ENCODE measurements at places on chromosomes 3 and 15.

- DNase-seq, result no peak
Measured at GRCh38 chr3:40097131-40098117, 212.1 kb upstream of the EIF1B start.

GRCh38 chr3:2554656-2555055 is 456.0 kb downstream of the CNTN4 start:
- DNase-seq, result no peak

GRCh38 chr3:13013994-13014754 is 59.1 kb downstream of the IQSEC1 start:
- DNase-seq, result no peak

DNA sequence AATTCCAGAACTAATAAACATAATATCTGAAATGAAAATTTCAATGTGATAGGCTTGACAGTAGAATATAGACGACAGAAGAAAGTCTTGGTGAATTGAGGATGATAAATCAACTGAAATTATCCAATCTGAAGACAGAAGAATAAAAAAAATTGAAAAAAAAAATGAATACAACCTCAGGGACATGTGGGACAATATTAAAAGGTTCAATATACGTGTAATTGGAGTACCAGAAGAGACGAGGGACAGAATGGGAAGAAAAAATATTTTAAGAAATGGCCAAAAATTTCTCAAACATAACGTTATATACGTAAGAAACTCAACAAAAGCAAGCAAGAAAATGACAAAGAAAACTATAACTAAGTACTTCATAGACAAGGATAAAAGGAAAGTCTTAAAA is 43.3 kb upstream of the HCLS1 start:
- no peak for DNase-seq

DNA sequence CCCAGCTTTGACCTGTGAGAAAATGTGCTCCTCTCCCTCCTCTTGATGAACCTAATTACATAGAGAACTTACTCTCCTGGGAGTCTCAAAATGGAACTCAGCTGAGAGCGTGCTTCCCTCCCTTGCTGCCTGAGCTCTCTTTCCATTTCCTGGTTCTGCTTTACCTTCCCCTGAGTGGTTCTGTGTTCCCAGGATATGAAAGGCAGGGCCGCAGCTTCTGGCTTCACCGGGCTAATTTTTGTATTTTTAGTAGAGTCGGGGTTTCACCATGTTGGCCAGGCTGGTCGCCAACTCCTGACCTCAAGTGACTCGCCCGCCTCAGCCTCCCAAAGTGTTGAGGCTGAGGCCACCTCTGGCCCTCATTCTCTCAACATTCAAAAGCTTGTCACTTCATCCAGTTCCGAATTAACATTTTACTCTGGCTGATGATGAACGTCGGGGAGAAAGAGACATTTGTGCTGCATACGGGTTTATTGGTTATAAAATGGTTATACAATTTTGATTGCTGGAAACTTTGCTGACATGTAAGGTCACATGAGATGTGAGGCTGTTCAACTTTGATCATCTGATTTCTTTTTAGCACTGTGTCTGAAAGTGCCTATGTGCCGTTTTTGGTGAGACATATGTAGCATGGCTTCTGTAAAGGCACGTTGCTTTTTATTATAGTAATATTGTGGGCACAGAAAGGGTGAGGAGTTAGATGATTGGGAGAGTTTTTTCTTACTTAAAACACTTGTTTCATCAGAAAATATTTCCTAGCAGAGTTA is 6.6 kb downstream of the PLS1 start:
- no peak for DNase-seq

GRCh38 chr3:50524746-50525145 is 21.3 kb upstream of the CACNA2D2 start:
- DNase-seq, result no peak

DNA sequence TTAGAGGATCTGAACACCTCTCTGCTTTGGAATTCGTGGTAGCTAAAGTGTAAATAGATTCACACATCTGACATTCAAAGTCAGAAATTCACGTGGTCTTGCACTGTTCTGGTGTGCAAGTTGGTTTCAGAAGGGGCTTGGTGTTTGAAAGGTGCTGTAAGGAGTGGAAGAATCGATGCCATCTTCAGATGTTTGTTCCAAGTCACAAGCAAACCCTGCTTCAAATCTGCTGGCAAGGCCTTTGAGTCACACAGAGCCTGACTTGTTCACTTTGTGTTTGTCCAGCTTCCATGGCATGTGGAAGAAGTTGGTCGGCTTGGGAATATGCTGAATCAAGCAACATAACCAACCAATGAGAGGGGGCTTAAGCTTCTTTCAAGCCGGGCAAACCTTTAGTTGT is 44.3 kb downstream of the SH3GL3 start:
- no peak for DNase-seq

DNA sequence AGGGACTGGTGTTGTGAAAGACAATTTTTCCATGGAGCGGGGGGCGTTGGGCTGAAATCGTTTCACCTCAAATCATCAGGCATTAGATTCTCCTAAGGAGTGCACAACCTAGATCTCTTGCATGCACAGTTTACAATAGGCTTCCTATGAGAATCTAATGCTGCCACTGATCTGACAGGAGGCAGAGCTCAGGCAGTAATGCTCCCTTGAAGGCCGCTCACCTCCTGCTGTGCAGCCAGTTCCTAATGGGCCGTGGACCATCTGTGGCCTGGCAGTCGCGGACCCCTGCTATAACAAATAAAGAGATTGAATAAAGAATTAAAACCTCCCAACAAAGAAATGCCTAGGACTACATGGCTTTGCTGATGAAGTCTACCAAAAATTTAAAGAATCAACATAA is 25.3 kb upstream of the ANKRD28 start:
- no peak for DNase-seq

- DNase-seq, result peak; percentile 13
Measured at GRCh38 chr3:127329631-127330285, 41.9 kb upstream of the PRR20G start.

- DNase-seq, result peak; percentile 65
Measured at GRCh38 chr3:56291244-56291680, 177.0 kb downstream of the ERC2 start.

GRCh38 chr3:8213286-8213685 is 288.3 kb upstream of the LMCD1 start:
- no peak for DNase-seq

GRCh38 chr3:154384479-154384878 is 45.5 kb downstream of the GPR149 start:
- peak; percentile 4 for DNase-seq

DNA sequence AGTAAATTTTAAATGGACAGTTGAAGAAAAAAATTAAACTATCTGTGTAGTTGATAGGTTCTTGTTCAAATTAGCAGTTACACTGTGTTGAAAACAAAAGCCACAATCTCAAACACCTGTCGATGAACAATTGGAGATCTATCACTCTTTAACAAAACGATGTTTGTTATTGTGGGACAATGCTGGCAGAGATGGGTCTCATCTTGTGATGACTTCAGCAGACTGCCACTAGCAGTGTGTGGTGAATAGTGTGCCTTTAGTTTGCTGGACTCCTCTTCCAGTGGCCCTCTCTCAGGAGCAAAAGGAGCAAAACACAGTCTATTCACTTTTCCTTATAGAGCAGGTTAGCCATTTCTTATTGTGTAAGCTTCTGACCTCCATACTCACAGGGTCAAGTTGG is 14.7 kb upstream of the TRIM59 start:
- no peak for DNase-seq

DNA sequence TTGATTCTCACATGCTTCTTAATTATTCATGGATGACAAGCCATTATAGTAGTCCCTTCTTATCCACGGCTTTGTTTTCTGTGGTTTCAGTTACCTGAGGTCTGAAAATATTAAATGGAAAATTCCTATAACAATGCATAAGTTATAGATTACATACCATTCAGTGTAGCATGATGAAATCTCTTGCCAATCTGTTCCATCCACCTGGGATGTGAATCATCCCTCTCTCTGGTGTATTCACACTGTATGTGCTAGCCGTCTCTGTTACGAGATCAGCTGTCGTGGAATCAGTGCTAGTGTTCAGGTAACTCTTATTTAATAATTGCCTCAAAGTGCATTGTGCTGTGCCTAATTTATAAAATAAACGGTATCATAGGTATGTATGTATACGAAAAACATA is 5.2 kb downstream of the WDR5B start:
- no peak for DNase-seq

GRCh38 chr3:28924744-28925360 is 356.0 kb upstream of the RBMS3 start:
- peak; percentile 16 for DNase-seq

DNA sequence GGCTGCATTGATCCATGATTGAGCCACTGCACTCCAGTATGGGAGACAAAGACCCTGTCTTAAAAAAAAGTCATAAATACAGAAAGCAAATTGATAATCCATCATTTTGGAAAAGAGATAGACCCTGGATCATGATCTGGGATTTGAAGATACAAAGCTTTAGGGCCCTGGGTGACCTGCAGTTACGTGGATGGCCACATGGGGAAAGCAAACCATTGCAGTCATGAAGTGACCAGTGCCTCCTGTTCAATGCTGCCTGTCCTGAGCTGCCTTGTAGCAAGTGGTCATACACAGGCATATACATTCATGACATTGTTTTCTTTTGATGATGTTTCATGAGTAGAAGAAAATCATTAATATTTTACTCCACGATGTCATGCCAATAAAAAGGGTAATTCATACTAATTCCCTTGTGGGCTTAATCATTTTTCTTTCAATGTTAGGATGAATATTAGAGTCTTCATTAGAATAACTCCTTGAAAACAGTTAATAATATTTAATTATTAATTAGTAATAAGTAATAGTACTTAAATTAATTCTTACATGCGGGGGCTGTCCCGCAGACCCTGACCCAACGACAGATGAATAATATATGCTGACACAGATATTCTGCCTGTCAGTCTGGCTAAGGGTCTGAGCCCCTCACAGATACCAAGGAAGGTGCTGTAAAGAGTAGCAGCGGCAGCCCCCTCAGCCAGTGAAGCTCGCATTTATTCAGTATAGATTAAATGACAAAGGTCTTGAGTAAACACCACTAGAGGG is 109.0 kb upstream of the UNC13C start:
- peak; percentile 3 for DNase-seq

DNA sequence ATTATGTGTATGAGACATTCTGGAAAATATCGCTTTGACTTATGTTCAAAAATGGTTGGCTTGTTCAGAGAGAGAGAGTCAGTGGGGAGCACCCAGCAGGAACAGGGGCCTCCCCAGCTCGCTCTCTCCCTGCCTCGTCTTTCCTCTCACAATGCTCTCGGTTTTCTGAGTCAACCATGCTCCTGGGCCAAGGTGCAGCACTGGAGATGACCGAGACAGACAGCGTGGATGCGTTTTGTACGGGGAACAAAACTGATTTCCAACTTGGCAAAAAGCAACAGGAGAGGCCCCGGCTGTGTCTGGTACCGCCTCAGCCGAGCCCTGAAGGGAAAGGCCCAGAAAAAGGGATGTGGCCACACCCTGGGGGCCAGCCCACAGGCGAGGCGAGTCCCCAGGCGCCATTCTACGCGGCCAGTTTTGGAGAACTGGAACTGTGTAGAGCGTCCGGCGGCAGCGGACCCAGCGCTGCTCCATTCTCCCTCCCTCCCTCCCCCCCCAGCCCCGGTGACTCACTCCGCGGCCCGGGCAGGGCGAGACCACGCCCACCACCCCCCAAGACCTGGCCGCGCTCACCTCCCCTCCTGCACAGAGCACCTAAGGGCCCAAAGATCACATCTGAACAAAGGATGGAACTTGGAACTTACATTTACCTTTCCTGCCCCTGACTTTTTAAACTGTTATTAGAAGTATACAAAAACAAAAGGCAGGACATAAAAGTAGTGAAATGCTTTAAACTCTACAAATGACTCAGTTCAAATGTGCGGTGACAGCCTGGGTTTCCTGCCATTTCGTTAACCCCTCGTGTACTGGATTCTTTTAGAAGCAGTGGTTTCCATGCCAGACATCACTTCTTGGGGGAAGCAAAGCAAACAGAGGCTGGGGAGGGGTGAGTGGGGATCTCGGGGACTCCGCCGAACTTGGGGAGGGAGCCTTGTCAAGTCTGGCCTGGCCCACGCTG is 12.7 kb downstream of the ATP10A start:
- DNase-seq, result peak; percentile 82

GRCh38 chr3:70882104-70882503 is 569.7 kb upstream of the MDFIC2 start:
- DNase-seq, result no peak

DNA sequence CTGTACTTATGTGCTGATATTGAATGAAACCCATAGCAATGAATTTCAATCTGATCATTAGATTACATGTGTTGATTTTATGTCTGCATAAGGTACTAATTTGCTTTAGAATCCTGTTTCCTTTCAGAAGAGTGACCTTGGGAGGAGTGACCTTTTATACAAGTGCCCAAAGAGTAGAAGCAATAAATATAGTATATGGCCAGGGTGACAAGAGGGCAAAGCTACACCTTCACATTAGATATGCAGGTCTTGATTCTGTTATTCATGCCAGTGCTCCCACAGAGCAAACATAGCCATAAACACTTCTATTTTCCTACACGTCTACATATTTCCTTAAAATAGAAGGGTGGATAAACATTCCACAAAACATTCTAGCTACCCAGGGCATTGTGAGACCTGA is 158.2 kb upstream of the RAP2B start:
- DNase-seq, result no peak

GRCh38 chr3:99111235-99111634 is 209.7 kb upstream of the DCBLD2 start:
- no peak for DNase-seq

- no peak for DNase-seq
Measured at GRCh38 chr15:78397382-78397781, 40.6 kb upstream of the IREB2 start.

- DNase-seq, result no peak
Measured at GRCh38 chr3:8157640-8158039, 344.0 kb upstream of the LMCD1 start.

DNA sequence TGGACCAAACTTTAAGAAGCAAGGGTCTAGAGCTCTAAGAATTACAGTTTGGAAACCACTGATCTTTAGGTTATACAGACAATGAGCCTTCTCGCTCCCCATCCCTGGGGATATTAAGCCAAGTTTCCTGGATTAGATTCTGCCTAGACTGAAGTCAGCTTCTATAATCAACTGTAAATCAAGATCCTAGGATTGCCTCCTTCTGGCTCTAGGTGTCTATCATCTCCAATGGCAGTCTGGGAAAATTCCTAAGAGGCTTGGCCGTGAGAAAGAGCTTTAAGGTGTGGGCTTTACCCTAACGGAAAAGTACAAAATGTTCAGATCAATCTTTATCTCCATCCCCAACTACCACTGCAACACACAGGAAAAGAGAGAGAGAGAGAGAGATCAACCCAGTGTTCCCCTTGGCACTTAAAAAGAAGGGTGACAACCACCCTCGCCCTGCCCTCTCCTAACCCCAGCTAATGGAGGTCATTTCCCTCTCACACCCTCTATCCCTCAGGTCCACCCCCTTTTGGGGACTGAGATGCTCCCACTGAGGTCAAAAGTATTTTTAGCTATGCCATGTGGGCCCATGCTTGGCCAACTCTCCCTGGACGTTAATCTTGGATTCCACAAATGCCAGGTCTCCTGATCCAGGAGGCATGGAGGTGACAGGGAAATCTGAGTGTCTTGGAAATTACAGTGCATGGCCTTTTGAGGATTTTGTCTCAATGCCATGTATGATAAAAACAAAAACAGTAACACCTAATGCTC is 202.8 kb upstream of the BCL6 start:
- no peak for DNase-seq

- DNase-seq, result no peak
Measured at GRCh38 chr3:11247362-11247761, 24.8 kb upstream of the ATG7 start.

- no peak for DNase-seq
Measured at GRCh38 chr15:90650117-90650955, 66.8 kb upstream of the BLM start.

- DNase-seq, result no peak
Measured at GRCh38 chr3:42743204-42743995, 29.7 kb downstream of the CCDC13 start.
